NCI-H187 (cell line): ENCODE measurements at places on chromosomes 4 and X.

DNA sequence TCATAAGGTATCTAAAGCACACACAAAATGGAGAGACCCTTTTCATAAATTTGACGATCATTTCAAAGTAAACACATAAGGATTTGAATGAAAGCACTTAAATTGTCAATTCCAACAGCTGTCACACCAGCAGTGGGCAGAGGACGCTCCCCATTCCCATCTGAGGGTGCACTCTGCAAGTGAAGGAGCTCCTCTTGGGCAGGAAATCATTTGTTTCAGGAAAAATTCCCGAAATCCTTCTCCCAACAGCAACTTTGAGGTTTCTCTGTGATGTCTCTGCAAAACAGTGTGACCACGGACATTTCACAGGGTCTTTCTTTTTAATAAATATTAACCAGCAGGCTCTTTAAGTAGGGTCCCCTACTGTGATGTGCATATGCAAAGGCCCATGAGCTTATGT is 111.0 kb downstream of the EPHA5 start:
- no peak for DNase-seq

- no peak for DNase-seq
Measured at GRCh38 chrX:134174273-134174660, 62.7 kb upstream of the CCDC160 start.

GRCh38 chrX:114338870-114339269 is 245.0 kb upstream of the HTR2C start:
- DNase-seq = no peak

DNA sequence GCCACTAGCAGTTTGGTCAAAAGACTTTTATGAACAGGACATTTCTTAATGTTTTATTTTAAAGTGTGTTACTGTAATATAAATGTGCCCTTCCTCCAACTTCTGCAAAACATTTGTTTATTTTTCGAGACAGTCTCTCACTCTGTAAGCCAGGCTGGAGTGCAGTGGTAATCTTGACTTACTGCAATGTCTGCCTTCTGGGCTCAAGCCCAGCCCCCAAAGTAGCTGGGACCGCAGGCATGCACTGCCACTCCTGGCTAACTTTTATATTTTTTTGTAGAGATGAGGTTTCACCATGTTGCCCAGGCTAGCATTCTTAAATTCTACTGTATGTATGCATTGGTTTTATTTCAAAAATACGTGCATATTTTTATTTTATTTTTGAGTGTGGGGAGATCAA is 1201.9 kb downstream of the STIM2 start:
- no peak for DNase-seq

DNA sequence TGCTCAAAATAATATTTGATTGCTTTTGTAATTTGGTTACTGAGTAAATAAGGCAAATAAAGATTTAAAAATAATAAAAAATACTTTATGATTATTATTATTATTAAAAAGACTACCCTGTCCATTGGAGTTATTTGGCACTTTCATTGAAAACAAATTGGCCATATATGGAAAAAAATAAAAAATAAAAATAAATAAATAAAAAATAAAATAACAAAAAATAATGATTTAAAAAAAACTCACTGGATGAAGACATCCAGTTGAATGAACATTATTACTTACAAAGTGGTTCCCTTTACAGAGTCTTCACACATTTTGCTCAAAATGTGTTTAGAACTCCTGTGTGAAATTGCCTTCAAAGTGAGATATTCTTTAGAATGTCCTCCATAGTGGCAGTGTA is 141.3 kb upstream of the ANXA3 start:
- no peak for DNase-seq

GRCh38 chrX:34612036-34612435 is 45.0 kb downstream of the TMEM47 start:
- DNase-seq = no peak

DNA sequence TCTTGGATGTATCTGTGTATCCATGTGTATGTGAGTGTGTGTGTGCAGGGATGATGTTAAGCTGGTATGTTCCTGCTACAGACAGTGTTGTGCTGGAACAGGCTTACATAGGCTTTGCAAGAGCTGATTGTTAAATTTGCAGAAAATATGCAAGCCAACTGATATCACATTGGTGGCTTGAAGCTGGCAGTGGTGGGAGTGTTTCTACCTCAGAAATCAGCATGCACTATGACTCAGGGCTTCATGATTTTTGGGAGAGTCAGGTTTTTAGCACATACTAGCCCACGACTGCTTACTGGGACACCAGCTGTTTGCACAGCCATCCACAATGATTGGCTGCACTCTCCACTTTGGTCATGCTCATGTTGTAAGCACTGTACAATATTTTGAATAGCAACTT is 261.8 kb downstream of the DHX15 start:
- DNase-seq = no peak

DNA sequence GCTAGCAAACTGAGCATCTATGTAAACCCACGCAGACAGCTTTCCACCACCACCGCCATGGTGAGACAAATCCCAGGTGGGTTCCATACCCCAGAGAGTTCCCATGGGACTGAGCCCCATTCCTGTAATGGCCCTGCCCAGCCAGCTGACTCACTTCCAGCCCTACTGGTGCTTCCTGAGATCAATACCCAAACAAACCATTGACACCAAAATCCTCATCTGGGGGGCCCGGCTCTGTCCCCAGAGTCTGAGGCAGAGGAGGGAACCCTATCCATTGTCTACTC is 30.1 kb upstream of the JAKMIP1 start:
- no peak for DNase-seq

- no peak for DNase-seq
Measured at GRCh38 chr4:184657144-184657543, 7.6 kb downstream of the PRIMPOL start.

GRCh38 chr4:162865102-162865501 is 301.6 kb downstream of the NAF1 start:
- DNase-seq = no peak

DNA sequence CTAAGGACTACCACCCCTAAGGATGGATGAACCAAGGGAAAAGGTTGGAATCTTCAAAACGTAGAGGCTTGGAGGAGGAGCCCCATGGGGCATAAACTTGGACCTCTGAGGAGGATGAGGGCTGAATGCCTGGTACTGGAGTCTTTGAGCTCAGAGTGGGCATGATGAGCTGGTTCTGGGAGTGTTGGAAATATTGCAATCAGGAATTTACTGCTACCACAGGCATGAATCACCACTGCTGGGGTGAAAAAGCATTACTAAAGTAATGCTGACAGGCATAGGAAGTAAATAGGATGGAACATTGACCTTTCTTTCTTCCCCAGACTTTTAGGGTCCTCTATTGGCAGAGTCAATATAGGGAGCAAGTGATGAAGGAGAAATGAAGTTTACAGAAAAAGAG is 105.8 kb upstream of the RPS6KA3 start:
- no peak for DNase-seq

GRCh38 chrX:47568656-47569295 is 7.8 kb downstream of the ARAF start:
- DNase-seq = no peak

- DNase-seq = no peak
Measured at GRCh38 chrX:108298165-108298602, 140.0 kb downstream of the COL4A6 start.

- DNase-seq = no peak
Measured at GRCh38 chr4:100900134-100900533, 382.3 kb upstream of the EMCN start.

DNA sequence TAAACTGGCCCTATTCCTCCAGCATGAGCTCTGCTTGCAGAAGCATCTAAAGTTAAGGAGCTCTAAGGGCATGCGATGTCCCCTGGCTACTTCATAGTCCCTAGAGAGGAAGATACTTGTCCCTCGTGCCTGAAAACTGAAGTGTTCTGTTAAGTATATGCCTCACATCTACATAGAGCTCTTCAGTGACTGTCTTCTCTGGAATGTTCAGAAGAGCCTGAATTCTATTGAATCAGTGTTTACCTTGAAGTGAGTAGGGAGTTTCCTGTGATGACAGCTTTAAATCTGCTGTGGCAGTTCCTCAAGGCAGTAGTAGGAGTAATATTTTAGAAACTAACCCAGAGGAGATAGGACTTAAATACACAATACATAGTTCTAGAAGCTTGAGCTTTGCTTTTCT is 111.2 kb downstream of the ZNF518B start:
- DNase-seq = peak; percentile 11

DNA sequence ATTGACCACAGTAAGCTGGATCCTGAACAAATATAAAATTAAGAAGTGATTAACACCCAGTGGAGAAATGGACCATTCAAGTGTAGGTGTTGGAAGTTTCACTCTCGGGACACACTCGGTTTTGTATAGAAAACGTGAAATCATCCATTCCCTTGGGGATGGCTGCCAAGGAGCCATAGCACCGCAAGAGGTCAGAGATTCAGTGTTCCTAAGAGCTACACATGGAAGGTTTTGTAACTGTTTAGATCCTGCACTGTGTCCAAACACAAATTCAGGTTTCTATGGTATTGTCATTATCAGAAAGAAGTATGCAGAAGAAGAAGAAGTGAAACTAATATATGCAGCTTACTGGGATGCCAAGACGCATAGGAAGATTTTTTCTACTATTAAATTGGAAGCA is 281.0 kb downstream of the LDB2 start:
- DNase-seq = no peak

- DNase-seq = no peak
Measured at GRCh38 chr4:38666766-38667084, 2.7 kb downstream of the KLF3 start.

GRCh38 chr4:108048997-108049396 is 59.3 kb downstream of the HADH start:
- no peak for DNase-seq

DNA sequence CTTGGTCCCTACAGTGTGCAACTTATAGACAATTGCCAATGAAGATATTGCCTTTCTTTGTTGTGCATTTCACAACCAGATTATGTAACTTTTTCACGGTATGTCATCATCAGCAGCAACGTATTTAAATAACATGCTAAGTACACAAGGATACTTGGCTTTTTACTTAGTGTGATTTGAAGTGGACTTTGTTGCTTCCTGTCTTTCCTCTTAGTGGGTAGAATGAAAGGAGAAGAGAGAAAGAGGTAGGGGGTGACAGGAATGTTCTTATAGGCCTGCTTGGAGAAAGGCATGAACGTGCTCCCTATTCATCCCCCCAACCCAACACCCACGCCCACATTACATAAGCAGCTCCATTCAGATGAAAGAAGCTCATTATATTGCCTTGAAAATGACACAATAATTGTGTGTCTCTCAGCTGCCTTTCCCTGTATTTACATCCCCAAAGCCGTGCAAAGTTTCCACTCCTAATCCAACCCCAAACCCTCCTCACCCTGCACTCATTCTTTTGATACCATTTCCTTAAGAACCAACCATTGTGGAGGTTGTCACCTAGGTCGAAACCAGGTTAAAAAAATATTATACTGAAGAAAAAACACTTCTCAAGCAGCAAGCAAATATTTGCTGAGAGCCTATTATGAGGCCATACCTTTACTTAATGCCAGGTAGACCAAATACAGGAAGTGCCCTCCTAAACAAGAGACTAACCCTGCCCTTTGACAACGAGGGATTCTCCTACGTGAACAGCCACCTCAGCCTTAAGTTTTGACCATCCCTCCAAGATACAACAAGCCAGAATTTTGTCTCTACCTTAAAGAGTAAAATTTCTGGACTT is 25.2 kb upstream of the GK start:
- DNase-seq = no peak

- DNase-seq = no peak
Measured at GRCh38 chrX:83416273-83416672, 91.8 kb upstream of the POU3F4 start.

DNA sequence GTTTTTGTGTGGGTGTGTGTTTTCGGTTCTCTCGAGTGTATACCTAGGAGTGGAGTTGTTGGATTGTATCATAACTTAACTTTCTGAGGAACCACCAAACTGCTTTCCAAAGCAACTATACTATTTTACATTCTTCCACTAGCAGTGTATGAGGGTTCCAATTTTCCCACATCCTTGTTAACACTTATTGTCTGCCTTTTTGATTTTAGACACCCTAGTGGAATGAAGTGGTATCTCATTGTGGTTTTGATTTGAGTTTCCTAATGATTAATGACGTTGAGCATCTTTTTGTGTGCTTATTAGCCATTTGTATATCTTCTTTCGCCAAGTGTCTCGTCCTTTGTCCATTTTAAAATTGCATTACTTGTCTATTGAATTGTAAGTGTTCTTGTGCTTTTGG is 118.6 kb downstream of the REPS2 start:
- DNase-seq = no peak

DNA sequence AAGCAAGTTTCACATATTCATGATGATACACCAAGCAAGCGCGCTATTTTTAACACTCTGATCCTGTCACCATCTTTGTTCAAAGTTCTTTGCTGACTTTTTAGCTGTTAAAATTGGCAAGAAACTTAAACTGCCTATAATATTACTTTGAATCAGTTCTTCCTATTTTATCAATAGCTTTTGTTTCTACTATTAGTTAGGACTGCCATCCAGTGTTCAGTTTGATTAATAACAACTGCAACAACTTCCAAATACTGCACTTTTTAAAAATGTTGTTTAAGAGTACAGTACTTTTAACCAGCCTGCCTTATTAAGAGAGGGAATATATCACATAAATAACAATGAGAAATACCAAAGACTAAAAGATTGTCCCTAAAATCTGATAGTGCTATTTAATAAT is 614.3 kb downstream of the FAM133A start:
- DNase-seq = no peak

- DNase-seq = no peak
Measured at GRCh38 chrX:64188901-64189300, 16.6 kb downstream of the AMER1 start.
